Fibroblast of skin of scalp (primary cell): ENCODE measurements at places on chromosomes 4 and X.

DNA sequence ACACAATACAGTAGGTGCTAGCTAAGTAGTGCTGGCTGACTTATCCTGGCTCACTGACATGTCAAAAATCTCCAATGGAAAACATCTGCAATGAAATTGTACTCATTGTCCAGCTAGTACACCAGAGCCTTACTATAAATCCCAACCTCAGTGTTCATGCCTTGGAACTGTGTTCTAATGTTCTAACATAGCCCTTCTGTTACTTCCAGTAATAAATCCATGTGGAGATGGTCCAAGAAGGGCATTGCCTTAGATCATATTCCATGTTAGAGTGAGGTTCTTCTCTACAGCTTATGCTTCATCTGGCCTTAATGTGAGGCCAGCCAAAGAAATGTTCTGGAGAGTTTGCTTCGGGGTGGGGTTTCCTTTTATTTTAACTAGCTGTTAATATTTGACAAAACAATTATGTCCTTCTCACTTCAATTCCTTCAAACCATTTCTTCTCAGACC, 25.1 kb downstream of the ENOX2 start:
- DNase-seq: no peak

GRCh38 chrX:45472968-45473367, 272.3 kb upstream of the DIPK2B start:
- DNase-seq: peak; percentile 84

DNA sequence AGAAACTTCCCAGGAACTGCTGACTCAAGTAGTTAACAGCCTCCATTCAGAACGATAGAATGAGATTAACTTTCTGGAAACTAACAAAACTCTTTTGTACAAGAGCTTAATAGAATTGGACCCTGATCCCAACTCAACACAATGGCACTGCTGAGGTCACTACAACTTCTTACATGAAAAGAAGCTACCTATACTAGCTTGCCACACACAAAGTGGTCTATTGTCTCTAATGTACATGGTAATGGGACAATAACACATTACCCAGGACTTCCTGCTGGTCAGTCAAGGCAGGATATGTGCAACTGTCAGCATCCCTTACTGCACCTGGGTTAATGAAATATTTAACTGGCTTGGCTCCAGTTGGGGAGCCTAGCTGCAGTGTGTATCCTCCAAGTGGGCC, 56.2 kb downstream of the BRCC3 start:
- no peak for DNase-seq

DNA sequence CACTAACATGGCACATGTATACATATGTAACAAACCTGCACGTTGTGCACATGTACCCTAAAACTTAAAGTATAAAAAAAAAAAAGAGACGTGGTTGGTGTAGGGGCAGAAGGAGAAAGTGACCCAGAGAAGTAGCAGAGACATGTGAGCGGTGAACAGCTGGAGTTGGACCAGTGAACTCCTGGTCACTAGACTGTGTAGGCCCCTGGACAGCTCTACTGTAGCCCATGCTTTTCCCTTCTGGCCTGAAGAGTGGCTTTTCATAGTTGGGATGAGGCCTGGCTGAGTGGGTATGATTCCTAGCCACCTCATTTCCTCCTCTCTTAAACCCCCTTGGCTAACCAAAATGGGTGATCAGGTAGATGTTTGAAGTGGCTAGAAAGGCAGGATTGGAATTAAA, 16.4 kb downstream of the TSPAN7 start:
- no peak for DNase-seq

DNA sequence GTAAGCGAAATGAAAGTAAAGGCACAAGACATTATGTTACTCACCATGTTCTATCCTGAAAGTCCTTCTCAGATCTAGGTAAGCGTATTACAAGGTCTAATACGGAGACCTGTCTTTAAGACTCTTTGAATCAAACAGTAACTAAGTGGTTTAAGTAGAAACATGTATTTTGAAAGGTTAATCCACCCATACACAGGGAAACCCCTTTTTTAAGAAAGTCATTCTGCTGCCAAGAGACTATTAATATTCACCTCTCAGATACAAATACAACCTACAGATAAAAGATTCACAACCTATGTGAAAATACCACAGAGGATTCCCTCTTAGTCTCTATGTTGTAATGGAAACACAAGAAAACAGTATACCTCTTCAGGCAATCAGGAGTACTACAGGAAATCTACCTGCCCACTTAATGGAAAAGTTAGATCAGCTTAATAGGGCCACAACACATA, 63.2 kb upstream of the TNIP3 start:
- DNase-seq: no peak

DNA sequence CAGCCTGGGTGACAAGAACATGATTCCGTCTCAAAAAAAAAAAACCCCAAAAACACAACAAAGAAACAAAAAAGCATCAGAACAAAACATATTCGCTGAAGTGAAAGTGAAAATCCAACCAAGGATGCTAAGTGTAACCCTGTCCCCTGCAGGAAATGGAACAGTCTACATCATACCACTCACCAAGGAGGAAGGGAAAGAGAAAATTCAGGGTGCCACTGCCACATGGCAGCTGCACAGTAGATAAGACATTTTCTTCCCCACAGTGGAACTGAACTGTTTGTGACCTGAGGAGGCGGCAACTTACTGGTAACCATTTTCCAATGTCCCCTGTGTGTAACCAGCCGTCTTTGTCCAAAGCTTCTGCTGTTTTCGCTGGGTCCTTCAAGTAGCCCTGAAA, 28.2 kb upstream of the CENPU start:
- no peak for DNase-seq
